ENCODE measurements at places on chromosomes 11 and 22.

DNA sequence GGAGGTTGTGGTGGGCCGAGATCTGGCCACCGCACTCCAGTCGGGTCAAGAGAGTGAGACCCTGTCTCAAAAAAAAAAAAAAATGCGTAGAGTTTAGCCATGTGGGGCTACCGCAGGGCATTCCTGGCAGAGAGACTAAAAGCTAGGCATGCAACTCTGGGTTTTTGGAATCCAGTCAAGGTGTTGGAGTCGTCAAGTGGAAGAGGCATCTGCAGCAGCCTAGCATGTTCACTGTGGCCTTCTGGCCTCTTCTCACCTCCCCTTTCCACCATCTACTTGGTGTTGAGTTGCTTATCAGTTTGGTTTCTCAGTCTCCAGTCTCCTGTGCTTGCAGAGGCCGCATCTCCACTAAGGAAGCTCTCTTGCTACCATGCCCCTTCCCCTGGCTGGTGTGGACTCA lies 572.5 kb downstream of the NTM start:
- H3K27ac ChIP-seq = no peak overlapping the region
- no peaks in the 10 kb centered on the region for H3K4me1 ChIP-seq
- no peaks in the 10 kb centered on the region for H3K36me3 ChIP-seq
- H3K27me3 ChIP-seq = no peaks in the 10 kb centered on the region

- no peak overlapping the region for H3K27ac ChIP-seq
- H3K27me3 ChIP-seq = no peaks in the 10 kb centered on the region
- no peaks in the 10 kb centered on the region for H3K36me3 ChIP-seq
- H3K4me3 ChIP-seq = no peak overlapping the region
Observed at GRCh38 chr11:34667810-34668582, 47.1 kb downstream of the EHF start.

DNA sequence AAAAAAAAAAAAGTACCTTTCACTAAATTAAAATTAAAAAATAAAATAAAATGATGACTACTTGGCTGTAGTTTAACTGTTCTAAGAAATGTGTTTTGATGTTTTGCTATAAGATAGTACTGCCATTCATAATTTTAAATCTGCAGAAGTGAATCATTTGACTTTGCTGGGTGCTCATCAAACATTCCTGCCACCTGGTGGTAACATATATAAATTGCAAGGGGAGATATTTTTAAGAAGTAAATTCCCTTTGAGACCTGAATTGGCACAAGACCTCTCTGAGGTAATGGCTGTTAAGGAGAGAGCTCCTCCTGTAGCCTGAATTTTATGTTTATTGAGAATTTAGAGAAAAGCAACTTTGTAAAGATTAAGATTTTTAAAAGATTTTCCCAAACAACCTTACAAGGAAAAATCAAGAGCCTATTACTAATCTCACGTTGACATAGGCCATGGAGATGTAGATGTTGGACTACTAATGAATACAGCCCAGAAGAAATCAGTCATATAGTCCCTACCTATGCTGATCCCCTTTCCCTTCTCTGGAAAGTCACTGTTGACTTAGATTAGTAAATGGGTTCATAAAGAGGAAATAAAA lies 11.9 kb upstream of the NARS2 start:
- DNase-seq = no peak
- no peaks in the 10 kb centered on the region for H3K4me1 ChIP-seq
- H3K27ac ChIP-seq = no peak overlapping the region
- no peak overlapping the region for H3K4me3 ChIP-seq

- no peak for DNase-seq
- no peaks in the 10 kb centered on the region for H3K36me3 ChIP-seq
- peaks cover 19% of the 10 kb centered on the region for H3K4me1 ChIP-seq
- H3K27ac ChIP-seq = no peak overlapping the region
- H3K27me3 ChIP-seq = no peaks in the 10 kb centered on the region
Observed at GRCh38 chr11:931385-931784, 5.7 kb downstream of the AP2A2 start.

DNA sequence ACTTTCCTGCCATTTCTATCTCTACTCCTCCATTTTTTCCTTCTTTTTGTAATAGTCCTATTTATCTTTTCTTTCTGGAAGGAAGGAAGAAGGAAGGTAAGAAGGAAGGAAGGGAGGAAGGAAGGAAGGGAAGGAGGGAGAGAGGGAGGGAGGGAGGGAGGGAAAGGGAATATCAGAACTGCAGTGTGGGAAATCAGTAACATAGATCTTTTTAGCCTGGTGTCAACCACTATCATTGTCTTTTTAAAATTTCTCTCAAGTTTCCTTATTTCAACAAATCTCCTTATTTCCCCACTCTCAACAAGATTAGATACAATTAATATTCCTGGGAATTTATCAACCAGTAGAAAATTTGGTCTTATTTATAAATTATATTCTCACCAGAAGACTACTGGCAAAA lies 33.7 kb downstream of the OR52E1 start:
- H3K27me3 ChIP-seq = no peaks in the 10 kb centered on the region
- no peak overlapping the region for H3K4me3 ChIP-seq
- H3K4me1 ChIP-seq = no peaks in the 10 kb centered on the region
- DNase-seq = no peak

GRCh38 chr11:17673951-17674350 lies 45.4 kb upstream of the MYOD1 start:
- no peak overlapping the region for H3K27ac ChIP-seq

DNA sequence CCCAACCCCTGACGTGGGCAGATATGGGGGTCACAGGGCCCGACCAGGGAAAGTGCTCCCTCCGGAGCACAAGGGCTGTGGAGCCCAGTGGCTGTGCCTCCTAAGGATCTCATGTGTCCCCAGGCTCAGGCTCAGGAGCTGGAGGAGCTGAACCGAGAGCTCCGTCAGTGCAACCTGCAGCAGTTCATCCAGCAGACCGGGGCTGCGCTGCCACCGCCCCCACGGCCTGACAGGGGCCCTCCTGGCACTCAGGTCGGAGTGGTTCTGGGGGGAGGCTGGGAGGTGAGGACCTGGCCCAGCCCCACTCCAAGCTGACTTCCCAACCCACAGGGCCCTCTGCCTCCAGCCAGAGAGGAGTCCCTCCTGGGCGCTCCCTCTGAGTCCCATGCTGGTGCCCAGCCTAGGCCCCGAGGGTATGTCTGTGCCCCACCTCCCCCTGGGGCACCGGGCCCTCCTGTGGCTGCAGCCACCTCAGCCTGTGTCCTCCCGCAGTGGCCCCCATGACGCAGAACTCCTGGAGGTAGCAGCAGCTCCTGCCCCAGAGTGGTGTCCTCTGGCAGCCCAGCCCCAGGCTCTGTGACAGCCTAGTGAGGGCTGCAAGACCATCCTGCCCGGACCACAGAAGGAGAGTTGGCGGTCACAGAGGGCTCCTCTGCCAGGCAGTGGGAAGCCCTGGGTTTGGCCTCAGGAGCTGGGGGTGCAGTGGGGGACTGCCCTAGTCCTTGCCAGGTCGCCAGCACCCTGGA lies 2.5 kb downstream of the RASSF7 start:
- no peak overlapping the region for H3K4me3 ChIP-seq
- DNase-seq = no peak
- no peak overlapping the region for H3K27ac ChIP-seq
- no peaks in the 10 kb centered on the region for H3K27me3 ChIP-seq
- peaks cover 6% of the 10 kb centered on the region for H3K4me1 ChIP-seq
- no peaks in the 10 kb centered on the region for H3K36me3 ChIP-seq

- DNase-seq = peak; percentile 40
- H3K27me3 ChIP-seq = no peaks in the 10 kb centered on the region
- peak overlapping the region; percentile 86 for H3K27ac ChIP-seq
- peak overlapping the region; percentile 55 for H3K4me3 ChIP-seq
- H3K4me1 ChIP-seq = peaks cover 9% of the 10 kb centered on the region
Observed at GRCh38 chr22:17085277-17086181, 729 bp downstream of the IL17RA start.

DNA sequence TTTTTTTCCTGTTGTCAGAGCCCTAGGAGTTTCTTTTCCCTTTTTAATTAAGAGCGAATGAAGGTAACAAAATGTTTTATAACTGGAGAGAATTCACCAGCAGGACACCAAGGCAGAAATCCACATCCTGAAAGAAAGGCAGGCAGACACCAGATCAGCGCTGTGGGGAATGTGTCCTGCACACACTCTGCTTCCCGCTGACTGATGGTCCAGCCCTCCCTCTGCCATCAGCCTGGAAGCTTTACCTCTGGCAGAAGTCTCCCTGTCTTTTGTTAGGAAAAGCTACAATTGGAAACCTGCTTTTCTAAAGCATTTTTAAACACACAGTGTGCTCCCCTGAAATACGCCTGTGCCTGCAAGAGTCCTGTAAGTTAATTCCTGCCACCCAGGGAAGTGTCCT lies 638.5 kb downstream of the NTM start:
- H3K4me3 ChIP-seq = no peak overlapping the region
- no peak overlapping the region for H3K27ac ChIP-seq
- H3K27me3 ChIP-seq = peaks cover 10% of the 10 kb centered on the region
- no peaks in the 10 kb centered on the region for H3K36me3 ChIP-seq

GRCh38 chr22:27223317-27224177 lies 566.2 kb downstream of the MIAT start:
- peak; percentile 39 for DNase-seq
- H3K27me3 ChIP-seq = no peaks in the 10 kb centered on the region
- no peaks in the 10 kb centered on the region for H3K4me1 ChIP-seq
- peak overlapping the region; percentile 57 for H3K27ac ChIP-seq
- no peak overlapping the region for H3K4me3 ChIP-seq

DNA sequence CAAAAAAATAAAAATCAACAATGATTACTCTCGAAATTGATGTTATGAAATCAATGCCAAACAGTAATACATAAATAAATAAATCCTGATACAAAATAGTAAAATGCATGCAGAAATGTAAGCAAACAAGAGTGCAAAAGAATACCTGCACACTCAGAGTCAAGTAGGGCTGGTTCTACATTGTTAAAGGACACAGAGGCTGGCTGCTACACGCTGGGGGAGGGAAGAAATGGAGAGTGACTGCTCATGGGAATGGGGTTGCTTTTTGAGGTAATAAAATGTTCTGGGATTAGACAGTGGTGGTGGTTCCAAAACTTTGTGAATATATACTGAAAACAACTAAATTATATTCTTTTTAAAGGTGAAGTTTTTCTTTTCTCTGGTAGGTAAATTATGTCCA lies 32.1 kb downstream of the MAPK1 start:
- H3K4me1 ChIP-seq = no peaks in the 10 kb centered on the region
- H3K27ac ChIP-seq = peak overlapping the region; percentile 97
- H3K36me3 ChIP-seq = no peaks in the 10 kb centered on the region
- no peak for DNase-seq

DNA sequence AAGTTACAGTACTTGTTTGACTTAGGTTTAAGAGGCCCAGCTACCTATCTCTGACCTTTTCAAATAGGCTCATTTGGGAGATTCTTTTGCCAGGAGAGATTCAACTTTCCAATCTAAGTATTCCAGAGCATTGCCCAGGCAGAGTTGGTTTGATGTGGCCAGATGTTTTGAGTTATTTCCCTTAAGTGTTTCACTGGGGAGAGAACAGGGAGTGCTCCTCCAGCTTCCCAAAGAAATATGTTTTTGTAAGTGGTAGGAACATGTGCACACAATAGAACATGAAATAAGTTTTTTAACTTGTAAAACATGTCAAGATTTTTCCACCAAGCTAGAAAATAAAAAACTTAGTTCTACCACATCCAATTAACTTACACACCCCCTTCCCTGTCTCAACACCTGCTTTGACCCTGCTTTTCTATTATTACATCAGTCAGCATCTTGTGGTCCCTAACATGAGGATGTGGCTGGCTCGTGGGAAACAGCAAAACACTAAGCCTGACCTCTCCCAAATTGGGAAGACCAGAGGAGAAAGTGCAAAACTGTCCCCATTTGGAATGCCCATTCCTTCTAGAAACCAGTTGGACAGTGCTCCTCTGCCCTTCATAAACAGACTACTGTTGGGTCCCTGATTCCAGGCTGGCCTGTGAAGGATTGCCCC lies 70.4 kb upstream of the RASSF10 start:
- DNase-seq = no peak
- no peak overlapping the region for H3K27ac ChIP-seq
- H3K36me3 ChIP-seq = no peaks in the 10 kb centered on the region
- H3K4me1 ChIP-seq = no peaks in the 10 kb centered on the region
- H3K27me3 ChIP-seq = no peaks in the 10 kb centered on the region

- DNase-seq = no peak
- H3K36me3 ChIP-seq = no peaks in the 10 kb centered on the region
- no peaks in the 10 kb centered on the region for H3K4me1 ChIP-seq
- H3K27me3 ChIP-seq = no peaks in the 10 kb centered on the region
- no peak overlapping the region for H3K4me3 ChIP-seq
Observed at GRCh38 chr22:31465307-31465706, 24.3 kb downstream of the EIF4ENIF1 start.

GRCh38 chr11:370070-370941 lies 1.0 kb downstream of the B4GALNT4 start:
- peaks cover 4% of the 10 kb centered on the region for H3K27me3 ChIP-seq
- H3K36me3 ChIP-seq = no peaks in the 10 kb centered on the region
- peak overlapping the region; percentile 66 for H3K27ac ChIP-seq
- peak overlapping the region; percentile 11 for H3K4me3 ChIP-seq
- H3K4me1 ChIP-seq = no peaks in the 10 kb centered on the region

- H3K4me3 ChIP-seq = no peak overlapping the region
- no peak for DNase-seq
- H3K27ac ChIP-seq = no peak overlapping the region
- no peaks in the 10 kb centered on the region for H3K4me1 ChIP-seq
- no peaks in the 10 kb centered on the region for H3K27me3 ChIP-seq
Observed at GRCh38 chr11:46162700-46163099, 41.4 kb upstream of the PHF21A start.

DNA sequence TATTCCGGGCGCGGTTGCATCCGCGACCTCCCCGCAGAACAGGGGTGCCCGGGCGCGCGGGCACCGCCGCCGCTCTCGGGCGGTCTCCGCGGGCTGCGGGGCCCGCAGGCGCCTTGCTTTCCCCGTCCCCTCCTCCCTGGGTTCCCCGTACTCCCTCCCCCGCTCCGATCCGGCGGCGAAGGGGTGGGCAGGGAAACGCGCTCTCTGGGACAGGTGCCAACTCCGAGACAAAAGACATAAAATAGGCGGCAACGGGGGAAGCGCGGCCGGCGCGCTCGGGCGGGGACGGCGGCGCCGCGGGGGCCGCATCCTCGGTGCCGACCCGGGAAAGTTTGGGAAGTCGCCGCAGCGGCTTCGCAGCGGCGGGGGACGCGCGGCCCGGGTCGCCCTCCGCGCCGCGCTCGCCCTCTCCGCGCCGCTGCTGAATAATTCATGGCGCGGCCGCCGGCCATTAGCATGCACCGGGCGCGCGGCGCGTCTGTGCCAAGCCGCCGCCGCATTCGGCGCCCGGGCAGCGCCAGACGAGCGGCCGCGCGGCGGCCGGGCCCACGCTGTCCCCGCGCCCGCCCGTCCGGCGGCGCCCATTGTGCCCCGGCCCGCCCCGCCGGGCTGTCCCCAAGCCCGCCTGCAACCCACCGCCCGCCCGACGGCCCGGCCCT lies 78.7 kb upstream of the PPARA start:
- peak overlapping the region; percentile 88 for H3K4me3 ChIP-seq
- H3K27ac ChIP-seq = peak overlapping the region; percentile 99
- no peaks in the 10 kb centered on the region for H3K27me3 ChIP-seq
- no peaks in the 10 kb centered on the region for H3K4me1 ChIP-seq
- peak; percentile 97 for DNase-seq
- no peaks in the 10 kb centered on the region for H3K36me3 ChIP-seq

GRCh38 chr11:65896034-65896999 lies 3.9 kb downstream of the FOSL1 start:
- H3K4me1 ChIP-seq = peaks cover 17% of the 10 kb centered on the region
- peaks cover 17% of the 10 kb centered on the region for H3K27me3 ChIP-seq
- DNase-seq = peak; percentile 16
- no peak overlapping the region for H3K4me3 ChIP-seq
- H3K27ac ChIP-seq = no peak overlapping the region

- H3K27me3 ChIP-seq = no peaks in the 10 kb centered on the region
- H3K4me3 ChIP-seq = no peak overlapping the region
- no peak for DNase-seq
- no peaks in the 10 kb centered on the region for H3K4me1 ChIP-seq
- no peaks in the 10 kb centered on the region for H3K36me3 ChIP-seq
Observed at GRCh38 chr11:69370984-69371709, 77.2 kb downstream of the MYEOV start.

All from uterus (tissue), 4 donors.